ENCODE measurements at places on chromosomes 7 and 10.

- no peak for DNase-seq
Measured at GRCh38 chr7:27670676-27671075, 8.0 kb upstream of the HIBADH start.

DNA sequence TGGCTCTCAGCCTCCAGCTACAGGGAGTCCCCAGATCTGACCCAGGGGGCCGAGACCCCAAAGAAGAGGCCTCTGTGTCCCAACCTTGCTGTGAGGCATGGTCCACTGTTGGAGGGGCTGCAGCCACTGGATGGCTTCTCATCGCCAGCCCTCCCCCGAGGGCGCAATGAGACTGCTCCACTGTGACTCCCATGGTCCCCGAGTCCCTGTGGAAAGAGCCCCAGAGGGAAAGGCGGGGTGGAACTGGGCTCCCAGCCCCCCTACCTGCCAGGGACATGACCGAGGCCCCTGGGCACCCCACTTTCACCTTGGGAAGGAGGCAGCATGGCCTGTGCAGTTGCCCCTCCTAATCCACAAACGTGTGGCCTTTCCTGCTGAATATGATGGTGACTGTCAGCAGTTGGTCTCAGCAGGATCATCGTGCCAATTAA lies 33.5 kb upstream of the RET start:
- DNase-seq: no peak

- peak; percentile 54 for DNase-seq
Measured at GRCh38 chr10:102644646-102645387, 538 bp downstream of the TRIM8 start.

DNA sequence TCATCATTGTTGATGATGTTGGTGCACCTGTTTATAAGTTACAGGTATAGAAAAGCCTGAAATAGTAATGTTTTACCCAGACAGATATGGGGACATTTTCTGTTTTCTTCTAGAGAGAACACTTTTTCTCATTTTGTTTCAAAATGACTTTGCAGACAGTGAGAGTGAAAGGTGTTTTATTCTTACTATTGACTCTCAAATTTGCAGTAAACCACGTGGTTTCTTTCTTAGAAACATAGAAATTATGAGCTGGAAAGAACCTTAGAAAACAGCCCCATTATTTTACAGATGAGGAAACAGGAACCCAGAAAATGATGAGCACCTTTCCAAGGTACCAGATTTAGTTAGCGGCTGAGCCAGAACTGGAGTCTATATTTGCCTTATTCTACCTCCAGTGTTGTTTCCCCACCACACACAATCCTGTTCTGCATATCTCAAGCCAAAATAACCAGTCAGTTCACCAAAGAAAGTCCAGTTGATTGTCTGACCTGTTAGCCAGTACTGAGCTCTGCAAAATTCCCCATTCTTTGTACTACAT lies 138.9 kb upstream of the AHR start:
- DNase-seq: no peak

DNA sequence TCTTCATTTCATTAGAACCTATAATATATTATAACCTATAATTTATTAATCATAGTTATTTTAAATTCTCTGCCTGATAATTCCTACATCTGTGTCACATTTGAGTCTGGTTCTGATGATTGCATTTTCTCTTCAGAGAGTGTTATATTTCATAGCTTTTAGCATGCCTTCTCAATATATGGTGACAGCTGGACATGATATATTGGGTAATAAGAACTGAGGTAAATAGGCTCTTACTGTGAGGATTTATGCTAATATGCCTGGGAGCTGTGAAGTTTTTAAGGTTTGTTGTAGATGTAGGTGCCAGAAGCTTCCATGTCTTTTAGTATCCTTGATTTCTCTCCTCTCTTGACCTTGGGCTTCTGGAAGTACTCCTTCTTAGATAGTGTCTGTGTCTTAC lies 325.9 kb upstream of the SEMA3D start:
- DNase-seq: no peak

DNA sequence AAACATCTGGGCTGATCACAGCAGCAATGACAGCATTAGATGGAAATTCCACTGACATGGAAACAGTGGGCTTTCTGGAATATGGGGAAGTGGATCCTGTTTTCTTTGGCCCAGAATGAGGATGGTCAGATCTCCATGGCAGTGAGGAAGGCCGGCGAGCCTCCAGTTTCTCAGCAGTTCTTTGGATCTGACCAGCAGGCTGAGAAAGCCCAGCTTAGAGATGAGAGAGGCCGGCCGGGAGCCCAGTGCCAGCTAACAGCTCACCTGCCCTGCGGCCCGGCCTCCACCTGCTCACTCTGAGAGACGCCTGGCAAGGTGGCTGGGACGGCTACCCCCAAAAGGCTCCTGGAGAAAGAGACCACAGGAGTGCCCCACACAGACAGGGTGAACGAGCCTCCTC lies 24.2 kb downstream of the GPER1 start:
- DNase-seq: no peak

DNA sequence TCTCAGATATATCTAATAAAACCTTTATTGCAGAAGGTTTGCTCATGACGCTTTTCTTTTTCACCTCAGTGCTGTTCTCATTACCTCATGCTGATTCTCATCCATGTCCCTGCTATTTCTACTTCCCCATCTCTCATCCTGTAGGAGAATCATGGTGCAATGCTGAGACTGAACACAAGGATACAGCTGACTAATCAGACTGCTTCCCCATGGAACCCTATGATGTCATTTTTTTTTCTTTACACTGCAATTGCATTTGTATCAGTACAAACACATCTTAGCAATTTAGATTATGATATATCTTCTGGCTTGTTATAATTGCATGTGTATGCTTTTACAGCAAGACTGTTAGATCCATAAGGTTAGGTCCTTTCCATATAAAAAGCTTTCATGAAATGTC lies 93.7 kb downstream of the SEMA3A start:
- no peak for DNase-seq

DNA sequence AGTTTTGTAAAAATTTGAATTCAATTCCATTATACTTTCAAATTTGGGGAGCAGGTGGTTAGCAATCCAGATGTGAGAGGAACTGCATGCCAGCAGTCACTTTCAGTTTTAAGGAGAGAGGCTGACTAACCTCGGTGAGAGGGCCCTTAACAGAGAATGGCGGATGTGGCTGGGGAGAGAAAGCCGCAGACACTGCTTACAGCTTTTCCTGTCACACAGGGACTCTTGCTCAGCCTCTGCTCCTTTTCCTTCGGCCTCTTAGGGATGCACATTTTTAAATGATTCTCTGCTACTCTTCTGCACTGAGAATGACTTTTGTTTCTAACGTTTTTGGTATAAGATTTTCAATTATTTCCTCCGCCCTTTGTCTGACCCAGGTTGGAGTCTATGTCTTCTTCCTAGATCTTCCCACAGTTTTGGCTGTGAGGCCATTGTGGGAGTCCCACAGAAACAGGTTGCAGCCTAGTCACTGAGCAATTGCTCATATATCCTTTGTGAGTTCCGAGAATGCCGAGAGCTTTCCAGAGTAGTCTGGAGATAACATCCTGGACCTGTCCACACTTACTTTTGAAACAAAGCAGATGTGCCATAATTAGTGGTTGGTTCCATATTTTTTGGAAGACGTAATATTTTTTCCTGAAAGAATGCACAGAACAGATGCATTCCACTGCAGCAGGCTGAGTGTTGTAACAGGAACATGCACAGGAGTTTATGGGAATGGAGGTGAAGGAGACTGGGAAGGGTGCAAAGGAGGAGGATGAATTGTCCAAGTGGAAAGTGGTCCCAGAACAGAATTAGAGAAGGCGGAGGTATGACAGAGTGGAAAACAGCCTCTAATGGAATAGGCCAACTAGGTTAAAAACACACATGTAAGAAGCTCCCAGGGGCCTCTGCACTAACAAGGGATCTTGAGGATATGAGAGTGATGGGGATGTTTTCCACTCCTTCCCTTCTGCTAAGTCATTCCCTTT lies 168.0 kb upstream of the ZNF32 start:
- DNase-seq: peak; percentile 21

- no peak for DNase-seq
Measured at GRCh38 chr10:107671960-107672359, 507.5 kb upstream of the SORCS1 start.

DNA sequence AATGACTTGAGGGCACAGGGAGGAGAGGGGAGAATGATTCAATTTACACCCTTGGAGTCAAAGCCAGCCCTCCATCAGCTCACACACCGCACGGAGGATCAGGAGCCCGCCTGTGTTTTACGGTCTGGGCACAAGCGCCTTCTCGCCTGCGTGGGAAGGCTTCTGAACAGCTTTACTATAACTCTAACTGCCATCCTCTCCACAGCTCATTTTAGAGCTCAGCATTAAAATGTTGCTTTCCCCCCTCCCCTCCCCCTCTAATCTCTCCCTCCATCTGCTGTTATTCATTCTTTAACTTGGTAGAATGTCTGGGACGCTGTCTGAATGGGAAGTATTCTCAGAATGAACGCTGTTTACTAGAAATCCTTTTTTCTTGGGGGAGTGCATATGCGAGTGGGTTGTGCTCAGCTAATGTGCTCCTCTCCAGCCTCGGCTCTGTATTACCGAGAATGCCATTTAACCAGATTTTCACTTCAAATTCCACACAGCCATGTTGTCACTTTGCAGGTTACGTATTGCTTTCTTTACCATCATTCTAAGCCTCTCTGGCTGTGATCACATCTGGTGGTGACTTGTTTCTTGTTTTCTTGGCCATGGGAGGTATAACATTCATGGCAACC lies 140.1 kb downstream of the GFRA1 start:
- DNase-seq: no peak

GRCh38 chr7:122975341-122975740 lies 20.2 kb downstream of the TAS2R16 start:
- DNase-seq: no peak

GRCh38 chr10:13365243-13365642 lies 17.1 kb upstream of the SEPHS1 start:
- DNase-seq: no peak

DNA sequence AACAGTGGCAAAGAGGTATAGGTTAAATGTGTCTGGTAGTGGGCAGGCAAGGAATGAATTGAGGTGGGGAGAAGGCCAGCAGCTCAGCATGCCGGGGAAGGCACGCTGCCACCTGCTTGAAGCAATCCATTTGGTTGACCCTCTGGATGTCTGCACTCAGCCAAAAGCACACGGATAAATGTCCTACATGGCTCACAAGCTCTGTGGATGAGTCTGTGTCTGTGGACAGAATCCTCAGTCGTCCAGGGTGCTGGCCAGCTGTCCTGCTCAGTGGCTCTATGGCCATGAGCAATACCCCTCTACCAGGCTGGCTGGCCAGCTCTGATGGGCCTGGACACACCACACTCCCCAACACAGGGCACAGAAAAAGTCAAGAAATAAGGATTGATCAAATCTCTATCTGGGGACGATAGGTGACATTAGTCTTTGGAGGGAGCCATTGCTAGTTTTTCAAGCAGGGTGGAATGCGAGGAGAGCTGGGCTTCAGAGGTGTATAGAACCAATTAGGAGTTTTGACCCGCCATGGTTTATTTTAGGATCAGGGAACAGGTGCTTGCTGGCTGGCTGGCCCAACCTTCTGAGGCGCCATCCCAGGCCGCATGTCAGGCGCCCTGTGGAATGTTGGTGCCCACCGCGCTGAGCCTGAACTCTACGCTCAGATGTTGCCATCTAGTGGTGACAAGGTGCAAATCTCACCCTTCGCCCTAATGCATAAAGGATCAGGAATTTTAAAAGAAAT lies 493.4 kb downstream of the TNS3 start:
- no peak for DNase-seq

DNA sequence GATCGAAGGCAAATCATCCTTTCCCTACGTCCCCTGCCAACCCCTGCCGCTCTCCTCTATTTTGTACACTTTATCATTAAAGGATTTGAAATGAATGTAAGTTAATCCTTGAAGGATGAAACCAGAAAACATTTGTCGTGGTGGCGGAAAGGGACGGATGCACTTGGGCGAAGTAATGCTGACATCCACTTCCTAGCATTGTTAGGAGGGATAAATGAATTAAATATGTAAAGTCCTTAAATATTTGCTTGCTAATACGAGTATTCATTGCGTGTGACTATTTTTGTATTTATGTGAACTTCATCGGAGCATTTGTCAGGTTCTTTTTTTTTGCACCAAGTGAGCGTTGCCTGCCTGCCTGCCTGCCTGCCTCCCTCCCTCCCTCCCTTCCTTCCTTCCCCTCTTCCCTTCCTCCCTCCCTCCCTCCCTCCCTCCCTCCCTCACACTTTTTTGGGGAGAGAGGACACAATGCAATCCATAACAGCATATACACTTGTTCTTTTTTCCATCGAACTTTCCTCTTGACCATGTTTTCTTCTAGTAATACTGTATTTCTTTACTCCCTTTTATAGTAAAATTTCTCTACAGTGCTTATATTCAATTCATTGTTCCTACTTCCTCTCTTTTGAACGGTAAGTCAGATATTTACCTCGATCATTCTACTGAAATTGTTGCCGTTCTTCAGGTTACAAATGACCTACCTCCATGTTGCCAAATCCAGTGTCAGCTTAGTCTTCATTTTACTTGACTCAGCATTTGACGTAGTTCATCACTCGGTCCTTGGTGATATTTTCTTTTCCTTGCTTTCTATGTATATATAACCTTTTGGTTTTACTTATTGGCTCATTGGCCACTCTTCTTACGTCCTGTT lies 831 bp downstream of the CCDC7 start:
- no peak for DNase-seq

GRCh38 chr7:141213226-141213625 lies 139.4 kb downstream of the TMEM178B start:
- no peak for DNase-seq

GRCh38 chr7:41415471-41416207 lies 287.3 kb downstream of the INHBA start:
- no peak for DNase-seq

DNA sequence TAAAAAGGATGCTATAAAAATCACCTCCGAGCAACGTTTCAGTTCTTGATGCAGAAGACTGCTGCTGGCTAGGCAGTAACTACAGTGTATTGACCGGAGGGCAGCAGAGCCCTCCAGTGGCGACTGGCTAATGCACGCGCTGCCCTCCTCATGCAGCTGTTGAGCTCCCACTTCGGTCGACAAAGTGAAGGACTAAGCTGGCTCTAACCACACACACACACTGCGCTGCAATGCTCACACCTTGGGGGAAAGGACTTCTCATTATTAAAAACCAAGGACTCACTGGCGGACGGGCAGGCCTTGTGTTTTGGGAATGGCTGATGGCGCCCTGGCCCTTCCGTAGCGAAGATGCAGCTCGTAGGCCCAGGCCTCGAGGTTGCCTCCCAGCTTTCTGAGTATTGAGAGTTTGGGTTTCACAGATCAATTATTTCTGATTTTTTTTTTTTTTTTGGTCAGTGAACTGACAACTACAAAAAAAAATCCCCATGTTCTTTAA lies 120.9 kb upstream of the DIP2C start:
- no peak for DNase-seq

DNA sequence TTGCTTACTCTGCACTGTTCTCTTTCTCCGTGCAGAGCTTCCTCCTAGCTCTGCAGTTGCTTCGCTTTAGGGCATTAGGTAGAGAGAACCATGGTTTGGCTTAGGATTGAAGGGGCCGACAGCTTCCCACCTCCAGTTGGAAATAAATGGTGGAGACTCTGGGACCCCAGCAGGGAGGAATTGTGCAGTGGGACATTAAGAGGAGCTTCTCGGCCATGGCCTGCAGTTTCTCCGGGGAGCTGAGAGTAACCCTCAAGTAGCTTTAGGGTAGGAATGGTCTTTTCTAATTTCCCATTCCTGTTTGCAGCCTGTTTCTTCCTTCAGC lies 1.2 kb downstream of the SUFU start:
- DNase-seq: no peak
